Activated CD8-positive, alpha-beta memory T cell treated with anti-CD3 and anti-CD28 coated beads for 1 hour (primary cell): ENCODE measurements at places on chromosomes 7 and 10.

- no peak for DNase-seq
These were observed 22.6 kb upstream of the CPN1 start for GRCh38 chr10:100104300-100104699.

- no peak for DNase-seq
These were observed 125.4 kb upstream of the SORCS3 start for GRCh38 chr10:104515678-104516199.

GRCh38 chr10:129546106-129546505 lies 79.1 kb downstream of the MGMT start:
- no peak for DNase-seq

DNA sequence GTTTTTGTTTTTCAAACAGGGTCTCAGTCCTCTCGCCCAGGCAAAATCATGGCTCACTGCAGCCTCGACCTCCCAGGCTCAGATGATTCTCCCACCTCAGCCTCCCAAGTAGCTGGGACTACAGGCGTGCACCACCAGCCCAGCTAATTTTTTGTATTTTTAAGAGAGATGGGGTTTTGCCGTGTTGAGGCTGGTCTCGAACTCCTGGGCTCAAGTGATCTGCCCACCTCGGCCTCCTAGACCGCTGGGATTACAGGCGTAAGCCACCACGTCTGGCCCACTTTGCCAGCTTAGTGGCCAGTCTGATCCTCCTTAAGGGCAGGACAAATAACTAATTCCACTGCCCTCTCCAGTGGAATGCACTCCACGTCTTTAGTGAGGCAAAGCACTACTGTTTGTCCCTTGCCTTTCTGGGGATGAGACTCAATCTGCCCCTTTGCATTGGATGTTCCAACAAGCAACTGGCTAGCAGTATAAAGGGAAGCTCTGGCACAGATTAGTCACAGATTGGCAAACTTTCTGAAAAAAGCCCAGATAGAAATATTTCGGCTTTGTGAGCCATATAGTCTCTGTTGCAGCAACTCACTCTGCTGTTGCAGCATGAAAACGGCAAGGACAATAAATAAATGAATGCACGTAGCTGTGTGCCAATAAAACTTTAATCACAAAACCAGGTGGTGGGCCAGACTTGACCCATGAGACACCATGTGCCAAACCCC lies 143.8 kb upstream of the RHEB start:
- no peak for DNase-seq

GRCh38 chr7:74002474-74003017 lies 25.4 kb upstream of the ELN start:
- DNase-seq = no peak

- no peak for DNase-seq
These were observed 89.4 kb upstream of the SEMA3E start for GRCh38 chr7:83738291-83738835.

GRCh38 chr7:24366876-24367275 lies 82.9 kb downstream of the NPY start:
- no peak for DNase-seq

DNA sequence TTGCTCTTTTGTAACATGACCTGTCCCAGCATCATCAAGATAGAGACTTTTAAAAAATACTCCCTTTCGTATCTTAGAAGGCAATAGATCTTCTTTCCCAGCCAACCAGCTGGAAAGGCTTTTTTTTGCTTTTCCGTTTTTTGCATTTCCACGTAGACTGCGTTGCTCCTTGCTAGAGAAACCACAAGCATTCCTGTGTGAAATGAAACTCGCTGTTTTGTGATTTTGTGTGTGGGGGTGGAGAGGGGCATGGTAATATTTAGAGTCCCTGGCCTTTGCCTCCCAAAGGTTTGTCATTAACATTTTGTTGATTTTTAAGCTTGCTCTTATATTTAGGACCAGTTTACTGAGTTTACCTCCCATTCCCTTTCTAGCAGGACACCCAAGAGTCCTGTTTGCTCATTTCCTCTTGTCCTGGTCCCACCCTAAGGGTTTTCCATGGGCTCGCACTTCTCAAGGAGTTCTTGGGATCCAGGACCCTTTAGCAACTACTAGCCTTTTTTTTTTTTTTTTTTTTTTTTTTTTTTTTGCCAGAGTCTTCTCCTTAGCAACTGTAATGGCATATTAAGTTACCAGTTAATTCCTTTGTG lies 243.6 kb downstream of the BICC1 start:
- DNase-seq = no peak

- no peak for DNase-seq
These were observed 282.7 kb downstream of the POU6F2 start for GRCh38 chr7:39260279-39260844.

DNA sequence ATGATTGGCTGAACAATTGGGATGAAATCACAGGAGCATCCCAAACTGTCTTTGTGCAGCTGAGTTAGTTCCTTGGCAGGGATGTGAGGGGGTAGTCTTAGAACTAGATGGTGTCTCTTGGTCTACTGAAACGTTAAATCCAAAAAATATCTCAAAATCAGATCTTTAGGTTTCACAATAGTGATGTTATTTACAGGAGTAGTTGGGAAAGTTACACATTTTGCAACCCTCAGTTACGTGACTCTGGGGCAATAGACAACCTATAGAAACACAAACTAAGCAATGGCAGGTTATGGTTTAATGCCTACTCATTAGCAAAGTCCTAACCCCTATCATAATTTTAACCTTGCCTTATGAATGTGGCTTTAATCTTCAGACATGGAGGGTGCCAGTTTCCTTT lies 24.0 kb downstream of the PKD1L1 start:
- DNase-seq = no peak

DNA sequence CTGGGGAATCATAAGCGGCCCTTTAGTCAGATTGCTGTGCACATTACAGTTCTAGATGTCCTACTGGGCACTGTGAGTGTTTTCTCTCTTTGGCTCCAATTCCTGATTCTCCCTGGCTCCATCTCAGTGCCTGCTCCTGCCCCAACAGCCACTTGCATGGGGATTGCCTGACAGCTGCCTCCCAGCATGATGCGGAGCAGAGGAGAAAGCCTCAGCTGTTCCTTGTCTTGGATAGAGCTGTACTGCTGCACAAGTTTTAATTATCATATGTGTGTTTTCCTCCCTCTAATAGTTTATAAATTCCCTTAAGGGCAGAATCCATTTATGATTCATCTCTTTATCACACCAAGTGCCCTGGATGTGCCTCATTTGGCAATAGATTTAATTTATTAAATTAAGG lies 285.8 kb upstream of the COBL start:
- DNase-seq = no peak

DNA sequence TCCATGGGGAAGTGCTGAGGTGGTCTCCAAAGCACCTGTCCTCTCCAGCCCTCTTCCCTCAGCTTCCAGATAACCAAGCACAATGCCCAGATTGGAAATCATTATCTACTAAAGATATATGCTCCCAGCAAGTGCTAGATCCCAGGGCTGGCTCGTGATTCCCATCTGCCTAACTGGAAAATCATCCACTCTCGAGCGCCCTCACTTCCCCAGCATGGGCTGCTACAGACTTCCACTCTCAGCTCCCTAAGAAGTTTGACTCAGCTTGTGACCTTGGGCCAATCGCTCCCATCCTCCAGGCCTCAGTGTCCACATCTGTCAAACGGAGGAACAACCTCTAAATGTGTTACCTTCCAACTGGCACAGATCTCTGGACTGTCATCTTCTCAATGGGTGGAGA lies 112.4 kb upstream of the ZMIZ1 start:
- DNase-seq = no peak

DNA sequence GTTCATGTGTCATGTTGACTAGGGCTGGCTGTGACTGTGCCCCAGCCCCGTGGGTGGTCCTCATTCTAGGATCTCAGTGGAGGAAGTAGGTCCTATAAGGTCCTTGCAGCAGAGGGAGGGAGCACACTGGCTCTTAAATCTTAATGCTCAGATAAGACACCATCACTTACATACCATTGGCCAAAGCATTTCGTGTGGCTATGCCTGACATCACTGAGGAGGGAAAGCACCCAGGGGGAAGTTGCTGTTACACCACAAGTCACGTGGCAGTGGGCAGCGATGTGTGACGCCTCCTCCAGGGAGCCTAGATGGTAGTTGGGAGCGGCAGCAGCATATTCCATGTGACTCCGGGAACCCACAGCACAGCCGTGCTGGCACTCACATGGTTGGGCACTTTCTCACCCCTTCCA lies 224.7 kb upstream of the SH2B2 start:
- no peak for DNase-seq
